ENCODE measurements at places on chromosomes 5 and 9.

- no peak for DNase-seq
Observed at GRCh38 chr5:56148453-56148971, 84.6 kb downstream of the ANKRD55 start.

DNA sequence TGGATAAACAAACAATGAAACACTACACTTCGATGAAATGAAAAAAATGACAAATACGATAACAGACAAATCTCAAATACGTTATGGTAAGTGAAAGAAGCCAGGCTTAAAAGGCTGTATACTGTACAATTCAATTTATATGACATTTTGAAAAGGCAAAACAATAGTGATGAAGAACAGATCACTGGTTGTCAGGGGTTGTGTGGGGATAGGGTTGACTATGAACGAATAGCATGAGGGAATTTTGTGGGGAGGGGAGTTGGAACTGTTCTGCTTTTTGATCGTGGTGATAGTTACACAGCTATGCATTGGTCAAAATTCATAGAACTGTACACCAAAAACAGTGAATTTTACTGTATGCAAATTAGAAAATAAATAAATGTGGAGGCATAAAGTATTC is 7.8 kb upstream of the FER start:
- DNase-seq: no peak

- DNase-seq: no peak
Observed at GRCh38 chr9:124256517-124257069, 1.2 kb upstream of the NEK6 start.

GRCh38 chr5:80208381-80208780 is 47.5 kb downstream of the SERINC5 start:
- no peak for DNase-seq

DNA sequence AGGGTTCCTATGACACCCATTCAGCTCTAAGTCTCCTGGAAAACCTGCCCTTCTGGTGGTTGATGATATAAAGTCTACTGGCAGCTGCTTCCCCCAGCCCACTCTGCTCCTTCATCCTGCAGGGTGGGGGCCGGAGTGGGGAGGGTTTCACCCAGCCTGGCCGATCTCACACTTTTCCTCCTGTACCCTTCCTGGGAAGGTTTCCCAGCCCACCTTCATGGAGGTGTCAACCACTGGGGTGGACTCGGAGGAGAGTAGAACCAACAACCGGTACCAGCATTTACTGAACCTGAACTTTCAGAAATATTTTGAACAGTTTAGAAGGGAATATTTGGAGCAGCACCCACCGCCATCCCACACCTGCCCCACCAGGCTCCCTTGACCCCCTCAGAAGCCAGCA is 30.4 kb downstream of the ROR2 start:
- no peak for DNase-seq

GRCh38 chr9:98551511-98552286 is 157.0 kb downstream of the GABBR2 start:
- DNase-seq: no peak

DNA sequence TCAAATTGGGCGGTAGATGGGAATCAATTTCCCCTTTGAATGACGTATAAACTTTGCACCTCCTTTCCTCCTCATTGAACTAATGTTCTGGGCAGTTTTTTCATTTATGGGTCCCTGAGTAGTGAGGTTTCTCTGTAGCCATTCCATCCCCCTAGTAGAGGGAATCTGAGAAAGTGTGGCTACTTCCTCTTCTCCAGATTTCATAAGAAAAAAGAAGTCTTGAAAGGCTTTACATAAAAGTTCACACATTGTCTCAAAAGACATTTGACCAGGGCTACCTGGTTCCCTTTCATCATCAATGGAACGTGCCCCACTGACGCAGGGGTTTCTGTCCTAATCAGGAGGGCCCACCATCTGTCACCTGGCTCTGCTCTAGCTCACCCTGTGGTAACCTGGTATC is 57.3 kb downstream of the CTSL start:
- DNase-seq: no peak

DNA sequence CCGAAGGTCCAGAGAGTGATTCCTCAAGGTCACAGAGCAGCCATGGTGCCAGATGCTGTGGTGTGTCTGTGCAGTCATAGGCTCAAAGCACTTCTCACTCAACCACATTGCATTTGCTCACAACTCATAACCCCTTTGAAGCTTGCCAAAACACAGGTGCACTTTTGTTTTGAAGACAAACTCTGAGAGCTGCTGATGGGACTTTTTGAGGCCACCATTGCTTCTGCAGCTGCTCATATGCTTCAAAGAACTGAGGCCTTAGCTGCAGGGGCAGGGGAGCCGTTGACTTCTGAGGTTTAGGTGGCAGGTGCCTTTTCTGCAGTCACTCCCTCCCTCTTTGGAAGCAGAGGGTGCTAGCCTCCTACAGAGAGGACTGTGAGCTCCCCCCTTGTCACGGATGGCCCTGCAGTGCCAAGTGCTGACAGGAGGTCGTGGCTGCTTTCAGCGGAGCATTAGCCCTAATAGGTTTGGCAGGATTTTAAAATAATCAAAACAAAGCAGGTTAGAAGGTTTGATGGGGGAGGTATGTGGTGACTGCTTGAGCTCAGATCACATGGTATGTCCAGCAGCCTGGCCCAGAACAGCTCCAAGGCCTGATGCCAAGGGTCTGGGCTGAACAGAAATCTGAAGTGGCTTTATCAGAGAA is 232.1 kb downstream of the MAN2A1 start:
- peak; percentile 3 for DNase-seq

DNA sequence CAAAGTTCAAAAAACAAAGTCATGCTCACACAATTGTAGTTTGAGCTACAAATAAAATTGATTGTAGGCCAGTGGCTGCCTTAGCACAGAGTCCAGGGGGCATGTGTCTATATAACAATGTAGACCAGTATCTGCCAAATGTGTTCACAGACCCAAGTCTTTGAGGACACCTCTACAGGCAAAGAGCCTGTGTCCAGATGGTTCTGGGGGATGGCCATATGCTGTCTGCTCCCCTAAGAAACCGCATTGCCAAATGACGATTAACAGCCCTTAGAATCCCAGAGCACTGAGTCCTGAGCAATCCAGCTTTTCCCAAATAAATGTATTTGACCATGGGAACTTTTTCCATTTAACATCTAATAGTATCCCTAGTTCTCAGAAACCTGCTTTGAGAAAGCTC is 169.6 kb downstream of the ADCY2 start:
- no peak for DNase-seq
